ENCODE measurements at places on chromosomes 7 and 10.

- DNase-seq = peak; percentile 5
- no peak overlapping the region for H3K27ac ChIP-seq
- no peaks in the 10 kb centered on the region for H3K4me1 ChIP-seq
Observed at GRCh38 chr10:103877861-103878260, 22.5 kb upstream of the SH3PXD2A start.

GRCh38 chr7:154871507-154871906 is 131.4 kb downstream of the PAXIP1 start:
- H3K4me1 ChIP-seq = no peaks in the 10 kb centered on the region
- H3K4me3 ChIP-seq = no peak overlapping the region
- no peak overlapping the region for H3K27ac ChIP-seq
- H3K27me3 ChIP-seq = no peaks in the 10 kb centered on the region
- DNase-seq = no peak

DNA sequence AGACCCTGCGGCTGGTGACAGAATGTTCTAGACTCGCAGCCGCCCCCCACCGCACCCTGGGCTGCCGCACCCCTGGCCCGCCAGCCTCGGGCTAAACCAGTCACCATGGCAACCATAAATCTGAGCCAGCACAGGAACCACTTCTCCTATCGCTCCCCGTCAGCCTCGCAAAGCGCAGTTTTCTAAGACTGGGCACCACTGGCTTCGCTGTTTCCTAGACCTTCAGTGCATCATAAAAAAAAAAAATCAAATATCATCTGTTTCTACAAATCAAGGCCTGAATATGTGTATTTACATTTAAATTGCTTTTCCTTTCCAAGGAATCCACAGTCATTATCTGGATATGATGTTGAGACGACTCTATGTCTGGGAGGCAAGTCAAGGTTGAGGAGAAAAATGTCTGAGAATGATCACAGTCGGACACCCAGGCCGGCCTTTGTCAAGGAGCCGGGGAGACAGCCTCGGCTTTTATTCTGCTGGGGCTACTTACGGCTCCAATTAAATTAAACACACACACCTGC is 99.9 kb downstream of the PTPRN2 start:
- no peak for DNase-seq
- H3K4me1 ChIP-seq = no peaks in the 10 kb centered on the region
- H3K27ac ChIP-seq = no peak overlapping the region
- H3K4me3 ChIP-seq = no peak overlapping the region
- H3K27me3 ChIP-seq = no peaks in the 10 kb centered on the region
- no peaks in the 10 kb centered on the region for H3K36me3 ChIP-seq

DNA sequence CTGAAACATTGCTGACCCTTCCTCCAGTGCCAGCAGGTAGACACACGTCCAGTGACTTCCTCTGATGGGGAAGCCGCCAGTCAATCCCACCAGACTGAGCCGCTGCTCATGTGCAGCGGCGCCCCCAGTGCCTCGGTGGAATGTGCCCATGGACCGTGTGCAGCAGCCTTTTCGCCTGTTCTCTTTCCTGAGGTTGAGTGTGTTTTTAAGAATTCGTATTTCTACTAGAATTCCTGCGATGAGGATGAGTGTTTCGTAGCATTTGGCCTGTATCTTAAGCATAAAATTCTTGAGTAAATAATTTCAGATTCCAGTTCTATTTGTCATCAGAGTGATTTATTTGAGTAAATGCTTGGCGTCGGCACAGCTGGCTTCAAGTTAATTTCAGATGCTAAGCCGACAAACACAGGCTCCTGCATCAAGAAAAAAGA is 35.4 kb downstream of the BNIP3 start:
- DNase-seq = peak; percentile 73
- H3K4me1 ChIP-seq = peaks cover 4% of the 10 kb centered on the region
- peak overlapping the region; percentile 32 for H3K4me3 ChIP-seq
- H3K27ac ChIP-seq = peak overlapping the region; percentile 76
- H3K27me3 ChIP-seq = no peaks in the 10 kb centered on the region

DNA sequence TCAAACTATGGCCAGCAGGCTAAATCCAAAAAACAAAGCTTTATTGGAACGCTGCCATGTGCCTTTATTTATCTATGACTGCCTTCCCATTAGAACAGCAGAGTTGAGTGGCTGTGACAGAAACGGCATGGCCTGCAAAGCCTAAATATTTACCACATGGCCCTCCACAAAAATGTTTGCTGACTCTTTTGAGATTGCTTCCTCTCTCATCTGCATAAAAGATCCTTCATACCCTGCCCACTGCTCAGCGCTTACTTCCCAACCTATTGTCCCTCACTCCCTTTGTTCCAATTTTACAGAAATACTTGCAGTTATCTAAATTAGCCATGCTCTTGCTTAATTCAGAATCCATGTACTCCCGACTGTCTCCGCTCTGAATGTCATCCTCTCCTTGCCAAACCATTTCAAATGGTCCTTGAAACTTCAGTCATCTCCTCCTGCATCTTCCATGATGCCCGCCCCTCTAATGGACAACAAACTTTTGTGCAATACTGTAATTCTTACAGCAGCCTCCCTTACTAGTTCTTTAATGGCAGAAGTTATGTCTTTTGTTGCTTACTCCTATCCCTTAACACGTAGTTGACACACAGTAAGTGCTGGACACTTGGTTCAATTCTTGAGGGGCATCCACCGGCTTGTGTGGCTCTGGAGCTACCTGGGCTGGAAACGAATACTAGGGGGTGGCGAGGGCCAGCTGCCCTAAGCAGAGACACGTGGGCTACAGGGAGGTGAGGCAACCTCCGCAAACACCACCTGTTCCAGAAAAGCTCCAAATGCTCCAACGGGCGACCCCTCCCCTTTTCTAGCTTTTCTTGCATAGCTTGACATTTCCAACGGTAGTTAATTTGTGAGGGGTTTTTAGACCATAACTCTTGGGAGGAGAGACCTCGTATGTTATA is 832 bp downstream of the XRCC2 start:
- H3K36me3 ChIP-seq = no peaks in the 10 kb centered on the region
- peak overlapping the region; percentile 89 for H3K4me3 ChIP-seq
- peaks cover 7% of the 10 kb centered on the region for H3K4me1 ChIP-seq

DNA sequence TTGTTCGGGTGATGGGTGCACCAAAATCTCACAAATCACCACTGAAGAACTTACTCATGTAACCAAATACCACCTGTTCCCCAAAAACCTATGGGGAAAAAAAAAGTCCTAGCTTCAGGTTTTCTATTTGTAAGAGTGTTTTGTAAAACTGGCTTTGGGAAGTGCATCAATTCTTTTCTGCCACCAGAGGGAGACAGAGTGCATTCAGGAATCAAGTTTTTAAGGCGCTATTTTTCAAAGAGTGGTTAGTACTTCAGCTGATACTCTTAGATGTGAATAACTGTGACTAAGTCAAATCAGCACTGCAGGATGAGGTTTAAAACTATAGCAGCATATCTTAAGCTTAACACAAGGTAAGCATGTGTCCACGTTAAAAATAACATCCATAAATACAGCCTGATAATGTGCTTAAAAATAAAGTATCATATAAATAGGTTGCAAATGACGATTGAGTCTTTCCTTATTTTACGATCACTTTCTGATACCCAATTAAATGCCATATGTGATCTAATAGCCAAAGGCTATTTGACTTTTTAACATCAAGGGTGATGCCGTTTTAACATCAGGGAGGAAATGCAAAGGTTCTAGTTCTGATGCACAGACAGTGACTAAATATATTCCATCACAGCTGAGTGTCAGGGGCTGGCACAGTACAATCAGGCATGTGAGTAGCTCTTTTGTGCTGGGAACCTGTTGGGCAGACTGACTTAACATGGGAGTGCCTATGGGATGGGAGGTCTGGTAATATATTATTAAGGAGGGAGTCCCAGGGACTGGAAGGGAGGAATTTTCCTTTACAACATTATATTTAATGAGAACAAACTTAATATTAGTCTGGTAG is 10.6 kb upstream of the LYZL2 start:
- H3K36me3 ChIP-seq = no peaks in the 10 kb centered on the region
- no peak overlapping the region for H3K27ac ChIP-seq
- no peaks in the 10 kb centered on the region for H3K27me3 ChIP-seq
- H3K4me3 ChIP-seq = no peak overlapping the region
- no peak for DNase-seq

DNA sequence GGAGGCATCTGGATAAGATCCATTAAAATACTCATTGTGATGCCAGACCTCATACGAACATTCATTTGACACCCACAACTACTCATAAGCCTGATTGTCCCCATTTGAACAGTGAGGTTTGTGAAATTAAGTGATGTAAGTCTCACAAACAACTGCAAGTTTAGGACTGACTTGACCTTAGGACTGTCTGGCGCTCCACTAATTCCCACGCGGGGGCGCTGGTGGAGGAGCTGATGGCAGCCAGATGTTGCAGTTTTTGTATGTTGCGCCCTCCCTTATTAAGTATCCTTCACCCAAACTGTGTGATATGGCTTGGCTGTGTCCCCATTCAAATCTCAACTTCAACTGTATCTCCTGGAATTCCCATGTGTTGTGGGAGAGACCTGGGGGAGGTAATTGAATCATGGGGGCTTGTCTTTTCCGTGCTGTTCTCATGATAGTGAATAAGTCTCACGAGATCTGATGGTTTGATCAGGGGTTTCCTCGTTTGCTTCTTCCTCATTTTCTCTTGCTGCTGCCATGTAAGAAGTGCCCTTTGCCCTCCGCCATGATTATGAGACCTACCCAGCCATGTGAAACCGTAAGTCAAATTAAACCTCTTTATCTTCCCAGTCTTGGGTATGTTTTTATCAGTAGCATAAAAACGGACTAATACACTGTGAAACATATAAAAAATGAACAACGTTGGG is 20.3 kb upstream of the TIAL1 start:
- no peak overlapping the region for H3K27ac ChIP-seq
- H3K36me3 ChIP-seq = no peaks in the 10 kb centered on the region
- no peaks in the 10 kb centered on the region for H3K4me1 ChIP-seq
- no peak overlapping the region for H3K4me3 ChIP-seq

GRCh38 chr7:122485856-122486255 is 181.3 kb upstream of the FEZF1 start:
- H3K4me1 ChIP-seq = no peaks in the 10 kb centered on the region
- no peaks in the 10 kb centered on the region for H3K27me3 ChIP-seq
- no peak for DNase-seq
- no peak overlapping the region for H3K4me3 ChIP-seq
- no peak overlapping the region for H3K27ac ChIP-seq

DNA sequence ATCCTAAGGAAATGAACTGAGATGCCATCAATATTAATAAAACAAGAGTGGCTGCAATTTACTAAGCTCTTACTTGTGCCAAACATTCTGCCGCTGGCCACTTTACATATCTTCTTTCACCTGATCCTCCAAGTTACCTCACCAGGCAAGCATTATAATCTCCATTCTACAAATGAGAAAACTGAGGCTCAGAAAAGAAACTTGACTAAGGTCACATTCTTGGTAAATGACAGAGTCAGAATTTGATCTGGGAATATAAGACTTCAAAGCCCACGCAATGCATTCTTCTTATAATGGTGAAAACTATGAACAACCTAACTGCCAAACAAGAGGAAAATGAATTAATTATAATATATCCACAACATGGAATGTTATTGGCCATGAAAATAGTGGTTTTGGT is 46.1 kb upstream of the SMNDC1 start:
- no peaks in the 10 kb centered on the region for H3K4me1 ChIP-seq
- H3K36me3 ChIP-seq = no peaks in the 10 kb centered on the region
- H3K27me3 ChIP-seq = no peaks in the 10 kb centered on the region
- no peak overlapping the region for H3K27ac ChIP-seq
- no peak overlapping the region for H3K4me3 ChIP-seq
- DNase-seq = no peak

DNA sequence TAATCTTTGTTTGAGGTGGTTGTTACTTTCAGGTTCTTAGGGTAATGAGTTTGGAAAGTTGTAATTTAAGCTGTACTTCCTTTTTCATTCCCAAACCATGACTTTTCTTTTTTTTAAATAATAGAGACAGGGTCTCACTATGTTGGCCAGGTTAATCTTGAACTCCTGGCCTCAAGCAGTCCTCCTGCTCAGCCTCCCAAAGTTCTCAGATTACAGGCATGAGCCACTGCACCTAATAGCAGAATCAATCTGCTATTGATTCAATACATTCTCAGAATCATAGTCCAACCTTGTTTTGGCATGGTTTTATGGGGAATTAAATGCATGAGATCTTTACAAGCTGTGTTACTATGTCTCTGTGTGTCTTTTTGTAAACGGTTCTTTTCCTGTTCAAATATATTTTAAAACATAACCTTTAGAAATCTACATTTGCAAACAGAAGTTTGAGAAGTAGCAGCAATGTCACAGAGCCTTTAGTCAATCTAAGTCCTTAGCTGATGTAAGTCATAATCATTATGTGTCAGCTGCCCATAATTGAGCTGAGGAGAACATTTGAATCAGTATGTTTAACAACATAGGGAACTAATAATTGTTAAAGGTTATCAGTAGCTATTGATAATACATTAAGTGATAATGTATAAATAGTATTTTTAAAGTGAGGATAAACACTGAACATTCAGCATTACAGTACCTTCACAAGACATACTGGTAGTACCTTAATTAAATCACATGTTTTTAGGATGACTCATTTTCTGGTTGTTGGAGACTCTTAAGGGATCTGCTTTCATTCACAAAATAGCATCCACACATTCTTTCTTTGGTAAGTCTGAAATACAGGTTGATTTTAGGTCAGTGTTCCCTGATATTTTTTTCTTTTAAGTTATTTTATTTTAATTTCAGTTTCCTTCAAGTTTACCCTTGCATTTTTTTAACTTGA is 8.8 kb downstream of the INPP5F start:
- no peaks in the 10 kb centered on the region for H3K36me3 ChIP-seq
- H3K4me1 ChIP-seq = no peaks in the 10 kb centered on the region
- H3K4me3 ChIP-seq = no peak overlapping the region
- DNase-seq = no peak
- H3K27ac ChIP-seq = no peak overlapping the region

DNA sequence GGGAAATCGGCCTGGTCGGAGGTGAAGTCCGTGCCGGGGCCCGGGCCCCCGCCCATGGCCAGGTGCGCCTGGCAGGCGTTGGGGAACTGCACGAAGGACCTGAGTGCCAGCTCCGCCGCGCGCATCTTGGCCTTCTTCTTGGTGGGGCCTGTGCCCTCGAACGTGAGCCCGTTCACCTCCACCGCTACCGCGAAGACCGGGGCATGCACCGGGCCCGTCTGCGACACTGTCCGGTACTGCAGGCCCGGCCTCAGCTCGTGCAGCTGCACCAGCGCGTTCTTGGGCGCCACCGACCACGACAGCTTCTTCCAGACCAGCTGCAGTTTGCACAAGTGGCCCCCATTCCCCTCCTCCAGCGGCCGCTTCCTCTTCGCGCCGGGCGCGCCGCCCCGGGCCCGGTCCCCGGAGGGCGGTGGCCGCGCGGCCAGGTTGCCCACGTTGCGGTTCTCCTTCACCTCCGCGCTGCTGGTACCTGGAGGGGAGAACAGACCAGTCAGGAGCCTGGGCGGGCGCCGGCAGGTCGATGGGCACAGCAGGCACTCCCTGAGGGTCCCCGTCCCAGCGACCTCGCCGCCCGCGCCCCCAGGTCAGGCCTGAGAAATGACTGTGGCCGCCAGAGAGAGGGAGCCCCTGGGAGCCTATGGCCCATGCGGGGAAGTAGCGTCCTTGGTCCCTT is 307.4 kb downstream of the WDR37 start:
- H3K4me1 ChIP-seq = no peaks in the 10 kb centered on the region
- no peak overlapping the region for H3K27ac ChIP-seq
- no peak overlapping the region for H3K4me3 ChIP-seq
- H3K27me3 ChIP-seq = no peaks in the 10 kb centered on the region
- DNase-seq = no peak

GRCh38 chr10:13195016-13195415 is 33.7 kb downstream of the MCM10 start:
- H3K4me1 ChIP-seq = no peaks in the 10 kb centered on the region
- H3K36me3 ChIP-seq = no peaks in the 10 kb centered on the region
- no peak overlapping the region for H3K27ac ChIP-seq
- no peak overlapping the region for H3K4me3 ChIP-seq
- DNase-seq = no peak
- no peaks in the 10 kb centered on the region for H3K27me3 ChIP-seq

- no peak for DNase-seq
- no peaks in the 10 kb centered on the region for H3K4me1 ChIP-seq
- H3K4me3 ChIP-seq = no peak overlapping the region
Observed at GRCh38 chr7:76515999-76516443, 5.7 kb downstream of the UPK3B start.
